ENCODE measurements at places on chromosomes 6 and 20. TPM values are rescaled to one million over a fixed set of nuclear protein-coding genes. Genes with fewer than 3 reads are reported as not detected.
A peak's percentile ranks its signal among the peaks of the same experiment; 100 is the strongest.

The CST5 gene
- not detected for total RNA-seq

The FKBP1C gene
- total RNA-seq = not detected

The EBF4 gene
- total RNA-seq = 31.0 TPM

The PCMT1 gene
- total RNA-seq = 74.0 TPM

The RRAGD gene
- total RNA-seq = 14.3 TPM

The PTCHD4 gene
- 1.4 TPM for total RNA-seq

The TMEM200A gene
- total RNA-seq = 4.4 TPM

The PLEKHG1 gene
- 8.2 TPM for total RNA-seq

The MCCD1 gene
- total RNA-seq = not detected

The SULF2 gene
- total RNA-seq = 43.2 TPM

The SLA2 gene
- total RNA-seq = not detected

DNA sequence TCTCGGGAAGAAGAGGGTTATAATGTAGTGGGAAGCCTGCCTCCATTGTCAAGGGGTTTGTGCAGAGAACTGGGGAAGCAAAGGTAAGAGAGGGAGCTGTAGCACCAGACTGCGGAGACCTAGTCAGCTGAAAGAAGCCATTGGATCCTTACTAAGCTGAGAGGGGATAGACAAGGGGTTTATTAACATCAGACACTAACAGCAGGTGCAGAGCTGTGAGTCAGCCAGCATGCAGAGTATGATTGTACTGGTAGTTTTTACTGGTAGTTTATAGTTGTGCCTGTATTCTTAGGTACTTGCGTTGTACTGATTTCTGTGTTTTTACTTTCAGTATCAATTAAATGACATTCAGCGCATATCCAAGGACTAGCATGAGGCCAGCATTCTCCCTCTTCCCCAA, 17.8 kb upstream of the COL19A1 start:
- no peak overlapping the region for H3K27ac ChIP-seq
- DNase-seq = no peak
- H3K4me3 ChIP-seq = no peak overlapping the region
- no peaks in the 10 kb centered on the region for H3K27me3 ChIP-seq
- H3K4me1 ChIP-seq = no peaks in the 10 kb centered on the region
- H3K36me3 ChIP-seq = no peaks in the 10 kb centered on the region

DNA sequence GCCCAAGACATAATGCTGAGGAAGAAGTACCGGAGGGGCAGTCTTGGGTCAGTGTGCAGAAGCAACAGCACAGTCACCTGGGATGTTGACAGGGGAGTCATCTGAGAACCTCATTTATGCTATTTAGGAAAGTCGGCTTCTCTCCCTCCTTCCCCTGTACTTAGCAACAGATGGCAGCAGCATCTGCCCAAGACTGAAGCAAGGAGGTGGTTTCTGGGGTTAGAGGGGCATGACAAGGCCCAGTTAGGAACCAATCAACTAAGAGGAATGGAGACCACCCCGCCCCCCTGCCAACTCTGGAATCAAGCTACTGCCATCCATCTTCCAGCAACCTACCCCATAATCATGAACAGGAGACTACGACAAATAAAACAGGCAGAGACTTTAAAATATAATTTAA, 21.7 kb downstream of the RIPK1 start:
- peaks cover 28% of the 10 kb centered on the region for H3K36me3 ChIP-seq
- no peak overlapping the region for H3K27ac ChIP-seq
- no peak overlapping the region for H3K4me3 ChIP-seq

DNA sequence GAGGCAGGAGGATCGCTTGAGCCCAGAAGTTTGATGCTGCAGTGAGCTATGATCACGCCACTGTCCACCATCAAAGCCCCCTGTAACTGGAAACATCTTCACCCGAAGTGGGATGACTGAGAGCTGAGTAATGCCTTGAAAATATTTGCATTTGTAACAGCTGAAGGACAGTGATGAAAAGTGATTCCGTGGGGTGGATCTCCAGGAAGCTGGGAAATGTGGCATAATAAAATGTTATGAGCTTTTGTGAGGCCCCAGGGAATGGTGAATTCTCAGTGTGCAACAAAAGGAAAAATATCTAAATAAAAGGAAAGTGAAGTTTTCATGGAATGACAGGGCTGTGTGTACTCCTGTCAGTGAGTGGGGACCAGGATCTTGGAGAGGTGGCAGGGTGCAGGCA, 92.0 kb downstream of the JAG1 start:
- H3K27me3 ChIP-seq = no peaks in the 10 kb centered on the region
- peaks cover 5% of the 10 kb centered on the region for H3K4me1 ChIP-seq
- H3K36me3 ChIP-seq = no peaks in the 10 kb centered on the region
- no peak overlapping the region for H3K27ac ChIP-seq
- DNase-seq = no peak
- H3K4me3 ChIP-seq = no peak overlapping the region

- no peaks in the 10 kb centered on the region for H3K36me3 ChIP-seq
- H3K4me3 ChIP-seq = peak within 1 kb of the TSS; percentile 14
- no peak for DNase-seq
Measured at GRCh38 chr20:59300333-59301081, at the start of gene EDN3. Gene EDN3 (plus strand): TSS chr20:59300611. CDS start chr20:59300813, 202 bp downstream.

DNA sequence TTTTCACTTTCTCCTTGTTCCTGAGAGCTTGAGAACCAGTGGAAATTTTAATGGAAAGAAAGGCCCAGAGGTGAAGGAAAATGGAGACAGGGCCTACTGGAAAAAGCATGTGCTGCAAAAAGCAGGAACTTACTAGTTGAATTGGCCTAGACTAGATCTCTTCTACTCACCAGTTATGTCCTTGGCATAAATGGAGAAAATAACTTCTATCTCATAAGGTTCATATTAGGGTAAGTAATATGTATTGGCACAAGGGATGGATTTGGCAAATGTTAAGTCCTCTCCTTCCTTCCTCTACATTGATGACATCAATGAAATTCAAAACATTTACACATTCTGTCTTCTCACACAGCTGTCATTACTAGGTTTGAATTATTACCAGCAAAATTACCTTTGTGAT, 74.0 kb downstream of the NDUFAF5 start:
- no peaks in the 10 kb centered on the region for H3K27me3 ChIP-seq

DNA sequence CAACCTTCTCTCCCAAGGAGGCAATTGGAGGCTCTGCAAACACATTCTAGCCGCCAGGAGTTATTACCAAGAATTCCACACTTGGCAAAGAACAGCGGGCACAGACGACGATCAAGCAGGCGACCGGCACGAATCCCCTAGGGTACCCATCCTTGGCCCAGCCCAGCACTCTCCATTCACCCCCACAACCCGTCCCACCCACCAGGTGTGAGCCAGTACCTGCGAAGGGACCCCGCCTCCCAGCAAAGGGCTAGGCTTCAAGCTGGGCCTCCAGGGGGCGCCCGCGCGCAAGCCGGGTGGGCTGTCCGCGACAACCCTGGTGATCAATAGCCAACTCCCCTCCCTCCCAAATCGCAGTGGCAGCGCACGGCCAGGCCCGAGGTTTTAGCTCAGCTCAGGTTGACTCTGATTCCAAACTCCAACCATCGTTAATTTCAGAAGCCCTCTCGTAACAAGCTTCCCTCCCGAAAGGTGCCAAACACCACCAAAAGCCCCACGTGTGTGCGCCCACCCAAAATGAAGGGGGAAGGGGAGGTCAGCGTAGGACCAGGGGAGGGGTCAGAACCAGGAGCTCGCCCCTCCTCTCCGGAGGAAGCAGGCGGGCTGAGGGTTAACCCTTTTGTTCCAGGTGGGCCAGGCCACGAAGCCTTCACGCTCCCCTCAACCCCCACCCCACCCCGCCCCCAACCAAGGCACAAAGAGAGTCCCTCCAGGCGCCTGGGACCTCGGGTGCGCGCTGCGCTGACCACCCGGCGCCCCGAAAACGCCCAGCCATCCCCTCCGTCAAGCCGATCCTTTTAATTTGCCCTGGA, 2.1 kb downstream of the SALL4 start:
- H3K27me3 ChIP-seq = peaks cover 19% of the 10 kb centered on the region
- no peak overlapping the region for H3K27ac ChIP-seq
- no peaks in the 10 kb centered on the region for H3K36me3 ChIP-seq
- H3K4me1 ChIP-seq = peaks cover 30% of the 10 kb centered on the region
- DNase-seq = no peak
- peak overlapping the region; percentile 45 for H3K4me3 ChIP-seq

- peak overlapping the region; percentile 49 for H3K4me3 ChIP-seq
- no peak overlapping the region for H3K27ac ChIP-seq
- H3K36me3 ChIP-seq = no peaks in the 10 kb centered on the region
- H3K4me1 ChIP-seq = peaks cover 39% of the 10 kb centered on the region
- DNase-seq = peak; percentile 73
Measured at GRCh38 chr6:27867051-27867944, 44.9 kb downstream of the OR2B2 start.

- no peaks in the 10 kb centered on the region for H3K27me3 ChIP-seq
- no peaks in the 10 kb centered on the region for H3K4me1 ChIP-seq
- no peak overlapping the region for H3K27ac ChIP-seq
- H3K36me3 ChIP-seq = no peaks in the 10 kb centered on the region
- DNase-seq = no peak
Measured at GRCh38 chr6:148757944-148758480, 11.2 kb downstream of the UST start.

- no peaks in the 10 kb centered on the region for H3K27me3 ChIP-seq
- no peak for DNase-seq
- no peak overlapping the region for H3K4me3 ChIP-seq
- peaks cover 17% of the 10 kb centered on the region for H3K4me1 ChIP-seq
- H3K36me3 ChIP-seq = no peaks in the 10 kb centered on the region
Measured at GRCh38 chr20:44023515-44024371, 109.1 kb downstream of the TOX2 start.

- H3K27ac ChIP-seq = no peak overlapping the region
- no peaks in the 10 kb centered on the region for H3K4me1 ChIP-seq
- H3K27me3 ChIP-seq = no peaks in the 10 kb centered on the region
- no peak overlapping the region for H3K4me3 ChIP-seq
Measured at GRCh38 chr20:11687546-11688292, 230.0 kb upstream of the BTBD3 start.

- no peaks in the 10 kb centered on the region for H3K27me3 ChIP-seq
- H3K4me1 ChIP-seq = no peaks in the 10 kb centered on the region
- H3K36me3 ChIP-seq = no peaks in the 10 kb centered on the region
- H3K4me3 ChIP-seq = no peak overlapping the region
Measured at GRCh38 chr6:164477101-164477500, 832.3 kb downstream of the C6orf118 start.

- H3K27me3 ChIP-seq = no peaks in the 10 kb centered on the region
- no peaks in the 10 kb centered on the region for H3K36me3 ChIP-seq
- DNase-seq = no peak
- no peaks in the 10 kb centered on the region for H3K4me1 ChIP-seq
Measured at GRCh38 chr6:157054531-157054979, 268.8 kb downstream of the TMEM242 start.

DNA sequence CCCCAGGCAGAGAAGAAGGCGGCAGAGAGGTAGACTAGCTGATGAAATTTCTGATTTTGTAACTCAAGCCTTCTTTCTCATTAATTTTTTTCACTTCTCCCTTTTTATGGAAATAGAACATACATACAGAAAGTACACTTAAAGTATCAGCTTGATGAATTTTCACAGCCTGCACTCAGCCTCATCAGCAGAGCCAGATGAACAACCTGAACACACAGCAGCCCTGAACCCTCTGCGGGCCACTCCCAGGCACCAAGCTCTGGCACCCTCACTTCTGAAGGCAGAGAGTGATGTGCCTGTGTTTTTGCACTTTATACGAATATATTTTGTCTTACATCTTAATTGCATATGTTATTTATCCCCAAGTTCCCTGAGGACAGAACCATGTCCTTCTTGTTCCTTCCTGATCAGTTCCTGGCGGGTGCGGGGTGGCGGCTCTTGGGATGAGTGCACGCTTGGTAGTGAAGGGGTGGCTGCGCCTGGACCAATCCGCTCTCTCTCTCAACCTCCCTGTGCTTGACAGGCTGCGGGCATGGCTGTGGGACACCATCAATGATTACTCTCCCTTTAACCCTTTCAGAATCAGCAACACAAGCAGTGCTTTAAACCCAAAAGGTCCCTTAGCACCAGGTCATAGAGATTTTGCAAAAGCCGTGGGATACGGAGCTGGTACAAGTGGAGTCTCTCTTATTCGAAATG, 34.8 kb upstream of the AFDN start:
- no peak overlapping the region for H3K27ac ChIP-seq
- no peak overlapping the region for H3K4me3 ChIP-seq
- DNase-seq = no peak

- H3K27ac ChIP-seq = no peak overlapping the region
- H3K4me1 ChIP-seq = peaks cover 15% of the 10 kb centered on the region
- H3K36me3 ChIP-seq = no peaks in the 10 kb centered on the region
- no peak for DNase-seq
- no peak overlapping the region for H3K4me3 ChIP-seq
- H3K27me3 ChIP-seq = no peaks in the 10 kb centered on the region
Measured at GRCh38 chr6:12947151-12947871, 230.7 kb downstream of the PHACTR1 start.

DNA sequence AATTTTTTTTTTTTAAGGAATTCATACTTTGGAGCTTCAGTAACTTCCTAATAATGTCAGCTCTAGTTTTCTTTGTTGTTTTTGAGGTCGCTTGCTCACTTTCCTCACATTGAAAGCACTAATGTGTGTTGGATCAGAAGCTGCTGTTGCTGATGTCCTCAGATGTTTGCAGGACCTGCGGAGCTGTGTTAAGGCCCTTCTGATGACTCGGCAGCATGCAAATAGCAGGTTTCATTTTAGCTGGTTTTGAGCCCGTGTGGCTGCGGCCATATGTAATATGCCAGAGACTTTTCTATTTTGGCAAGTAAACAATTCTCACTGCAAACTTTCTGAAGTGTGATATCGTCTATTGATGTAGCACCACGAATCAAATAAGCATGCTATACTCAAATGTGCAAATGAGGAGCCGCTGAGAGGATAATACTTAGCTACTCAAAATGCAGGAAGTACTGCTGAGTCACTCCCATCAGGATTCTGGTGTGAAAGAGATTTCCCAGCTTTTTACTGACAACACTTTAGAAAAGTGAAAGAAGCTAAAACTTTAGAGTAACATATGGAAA, 187.8 kb downstream of the SASH1 start:
- no peaks in the 10 kb centered on the region for H3K27me3 ChIP-seq
- no peak for DNase-seq
- peaks cover 61% of the 10 kb centered on the region for H3K36me3 ChIP-seq
- H3K4me1 ChIP-seq = peaks cover 4% of the 10 kb centered on the region

GRCh38 chr20:7180256-7181045, 413.0 kb downstream of the BMP2 start:
- no peaks in the 10 kb centered on the region for H3K4me1 ChIP-seq
- no peak for DNase-seq
- no peak overlapping the region for H3K27ac ChIP-seq
- H3K4me3 ChIP-seq = no peak overlapping the region
- H3K27me3 ChIP-seq = no peaks in the 10 kb centered on the region

DNA sequence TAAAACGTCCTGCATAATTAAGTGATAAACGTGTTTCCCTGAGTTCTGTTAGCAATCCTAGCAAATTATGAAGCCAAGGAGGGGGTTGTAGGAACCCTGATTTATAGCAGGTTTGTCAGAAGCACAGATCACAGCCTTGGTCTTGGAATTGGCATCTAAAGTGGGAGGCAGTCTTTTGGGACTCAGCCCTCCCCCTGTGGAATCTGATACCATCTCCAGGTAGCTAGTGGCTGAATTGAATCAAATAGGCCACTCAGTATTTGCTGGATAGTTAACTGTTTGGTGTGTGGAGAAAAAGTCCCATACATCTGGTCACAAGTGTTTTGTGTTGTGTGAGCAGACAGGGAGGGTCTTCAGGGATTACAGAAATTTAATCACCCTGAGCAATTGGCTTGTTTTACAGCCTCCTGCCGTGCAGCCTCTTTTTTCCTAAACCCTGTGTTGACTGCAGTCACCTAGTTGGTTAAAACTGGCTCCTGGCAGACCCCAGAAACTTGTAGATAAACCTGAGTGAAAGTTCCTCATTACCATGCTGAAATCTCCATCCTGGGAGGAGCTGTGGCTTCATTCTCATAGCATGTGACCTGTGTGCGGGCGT, 19.0 kb upstream of the KIFC1 start:
- no peak overlapping the region for H3K27ac ChIP-seq
- H3K4me3 ChIP-seq = no peak overlapping the region
- no peak for DNase-seq

GRCh38 chr20:2365091-2365490, 15.6 kb upstream of the TGM6 start:
- no peaks in the 10 kb centered on the region for H3K27me3 ChIP-seq
- no peaks in the 10 kb centered on the region for H3K36me3 ChIP-seq
- H3K27ac ChIP-seq = no peak overlapping the region
